ENCODE measurements at places on chromosomes 6 and 20. TPM values are rescaled to one million over a fixed set of nuclear protein-coding genes. Genes with fewer than 3 reads are reported as not detected.

Gene NR2E1
- total RNA-seq = not detected

Gene KCNQ5
- total RNA-seq = 1.5 TPM

Gene PAK5
- total RNA-seq = 0.14 TPM

Gene NRSN2
- total RNA-seq = 18.6 TPM

Gene JPH2
- total RNA-seq = 0.19 TPM

Gene LCA5
- 1.3 TPM for total RNA-seq

Gene SLC52A3
- total RNA-seq = 0.42 TPM

Gene KCNK17
- not detected for total RNA-seq

Gene C2
- total RNA-seq = not detected

Gene HTR1E
- not detected for total RNA-seq

Gene RAET1L
- total RNA-seq = 27.2 TPM

Gene LAMA2
- total RNA-seq = 0.37 TPM

Gene TRIM31
- total RNA-seq = not detected

Gene MAP1LC3A
- 26.4 TPM for total RNA-seq

Gene PDYN
- total RNA-seq = not detected

Gene BPIFB4
- total RNA-seq = not detected

Gene RBM39
- total RNA-seq = 120 TPM

Gene RBBP8NL
- 4.2 TPM for total RNA-seq

Gene GATA5
- not detected for total RNA-seq

Gene CD83
- 2.5 TPM for total RNA-seq

Gene TGM3
- 0.14 TPM for total RNA-seq

Gene PERP
- 1,006 TPM for total RNA-seq

Gene BCAS1
- total RNA-seq = 0.46 TPM

Gene SAPCD1
- 0.63 TPM for total RNA-seq

Gene KIF6
- total RNA-seq = not detected

Gene ZNF831
- not detected for total RNA-seq

Gene ITPR3
- total RNA-seq = 67.6 TPM

Gene BACH2
- 0.14 TPM for total RNA-seq

Gene BTNL2
- not detected for total RNA-seq

Gene ULBP3
- total RNA-seq = 14.7 TPM

Gene ATP9A
- 5.6 TPM for total RNA-seq

Gene SSR1
- 71.0 TPM for total RNA-seq

Gene CGAS
- 1.8 TPM for total RNA-seq

Gene KIF13A
- total RNA-seq = 39.0 TPM

Gene SNPH
- total RNA-seq = 3.6 TPM

Gene CCN5
- total RNA-seq = 0.63 TPM

Gene C20orf144
- not detected for total RNA-seq

Gene PLA2G7
- 0.51 TPM for total RNA-seq

Gene LY6G5C
- total RNA-seq = 0.79 TPM

Gene RAET1E
- 16.3 TPM for total RNA-seq

Gene HTR1B
- 0.70 TPM for total RNA-seq

Gene RAET1G
- total RNA-seq = 30.8 TPM

Gene CUTA
- 155 TPM for total RNA-seq

Gene PRIM2
- 16.9 TPM for total RNA-seq

Gene OR12D3
- not detected for total RNA-seq

Gene RPL10A
- total RNA-seq = 1,937 TPM

Gene UBR2
- 14.5 TPM for total RNA-seq

Gene PREX1
- 0.56 TPM for total RNA-seq

Gene ADTRP
- total RNA-seq = 1.8 TPM

Gene WRNIP1
- total RNA-seq = 78.6 TPM

Gene ILRUN
- total RNA-seq = 34.1 TPM
